ENCODE measurements at places on chromosomes 4 and X.

DNA sequence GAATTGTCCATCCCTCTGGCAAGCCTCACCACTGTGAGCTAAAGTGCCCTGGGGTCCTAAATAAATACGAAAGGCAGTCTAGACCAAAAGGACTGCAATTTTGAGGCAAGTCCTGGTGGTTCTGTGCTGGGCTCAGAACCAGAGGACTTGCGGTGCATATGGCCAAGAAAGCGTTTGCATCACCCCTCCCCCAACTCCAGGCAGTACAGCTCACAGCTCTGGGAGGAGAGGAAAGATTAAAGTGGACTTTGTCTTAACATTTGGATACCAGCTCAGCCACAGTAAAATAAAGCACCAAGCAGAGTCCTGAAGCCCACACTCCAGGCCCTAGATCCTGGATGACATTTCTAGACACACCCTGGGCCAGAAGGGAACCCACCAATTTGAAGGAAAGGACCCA is 24.9 kb downstream of the RNF128 start:
- DNase-seq: no peak

DNA sequence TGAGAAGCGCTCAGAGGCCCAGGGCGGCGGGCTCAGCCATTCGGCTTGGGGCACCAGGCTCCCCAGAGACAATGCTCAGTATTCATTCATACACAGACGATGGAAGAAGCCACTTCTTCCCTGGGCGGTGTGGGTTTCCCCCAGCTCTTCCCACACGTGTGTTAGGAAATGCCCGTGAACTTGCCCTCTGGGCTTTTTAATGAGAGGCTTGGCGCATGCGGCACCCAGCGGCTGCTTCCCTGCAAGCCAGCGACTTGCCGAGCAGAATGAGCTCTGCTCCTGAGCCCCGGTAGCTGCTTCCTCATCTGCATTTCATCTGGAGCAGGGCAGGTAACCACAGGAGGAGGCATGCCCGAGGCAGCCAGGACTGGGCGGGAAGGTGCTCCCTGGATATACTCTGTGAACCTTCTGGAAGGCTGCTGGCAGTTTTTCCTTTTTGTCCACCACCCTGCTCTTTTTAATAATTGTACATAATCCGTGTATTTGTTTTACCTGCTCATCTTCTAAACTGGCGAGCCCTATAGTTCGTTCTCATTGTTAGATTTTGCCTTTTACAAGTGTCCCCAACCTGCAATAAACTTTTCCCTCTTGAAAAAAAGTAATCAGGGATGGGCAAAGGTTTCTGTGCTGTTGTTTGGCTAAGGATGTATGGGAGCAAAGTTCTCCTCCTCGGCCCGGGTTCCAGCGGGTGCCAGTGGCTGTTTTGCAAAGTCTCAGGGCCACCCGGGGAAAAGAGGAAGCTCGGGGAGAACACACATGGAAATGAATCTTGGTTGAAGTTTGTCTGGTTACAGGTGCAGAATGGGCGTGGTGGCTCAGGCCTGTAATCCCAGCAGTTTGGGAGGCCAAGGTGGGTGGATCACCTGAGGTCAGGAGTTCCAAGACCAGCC is 178.8 kb downstream of the DCLK2 start:
- DNase-seq: no peak

DNA sequence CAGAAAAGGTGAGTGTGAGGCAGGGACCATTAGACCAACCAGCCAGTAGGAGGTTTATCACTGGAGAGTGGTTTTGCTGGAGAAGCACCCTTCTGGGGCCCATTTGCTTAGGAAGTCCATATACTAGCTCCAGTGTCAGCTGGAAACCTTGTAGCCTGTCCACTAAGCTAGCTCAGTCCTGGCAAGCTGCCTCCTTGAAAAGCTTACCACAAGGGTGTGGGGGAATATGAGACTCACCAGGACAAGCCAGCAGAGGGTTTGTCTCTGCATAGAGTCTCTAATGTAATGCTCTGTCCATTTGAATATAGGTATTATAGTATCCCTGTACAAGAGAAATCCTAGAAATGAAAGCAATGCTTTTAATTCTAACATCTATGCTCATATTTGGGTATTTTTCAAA is 86.3 kb downstream of the FBXL5 start:
- DNase-seq: no peak

GRCh38 chr4:184142121-184143000 is 75.3 kb downstream of the ENPP6 start:
- DNase-seq: no peak

DNA sequence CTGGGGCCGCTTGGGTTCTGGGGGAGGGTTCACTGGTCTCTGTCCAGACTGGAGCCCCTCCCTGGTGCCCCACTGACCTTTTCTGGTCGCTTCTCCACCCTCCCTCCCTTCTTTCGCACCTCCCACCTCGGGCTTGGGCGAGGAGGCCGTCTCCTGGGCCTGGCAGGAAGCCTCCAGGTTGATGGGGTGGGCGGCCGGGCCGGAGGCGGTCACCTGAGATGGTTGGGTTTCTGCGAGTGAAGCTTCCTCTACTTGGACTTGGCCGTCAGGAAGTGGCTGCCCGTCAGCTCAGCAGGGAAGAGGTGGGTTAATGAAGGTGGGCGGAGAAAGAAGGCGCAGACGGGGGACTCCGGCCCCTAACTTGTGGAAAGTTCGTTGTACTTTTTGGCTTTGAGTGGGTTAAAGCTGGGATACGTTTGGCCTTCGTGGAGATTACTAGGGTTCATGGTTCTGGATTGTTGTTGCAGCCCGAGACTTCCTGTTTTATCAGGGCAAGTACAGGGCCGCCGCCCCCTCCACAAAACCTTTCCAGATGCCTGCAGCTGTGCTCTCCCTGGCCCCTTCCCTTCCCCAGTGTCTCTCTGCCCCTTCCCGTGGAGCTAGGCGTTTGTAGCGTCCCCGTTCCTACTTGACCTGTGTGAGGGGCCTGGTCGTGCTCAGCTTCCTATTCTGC is 1.2 kb downstream of the AKAP17A start:
- no peak for DNase-seq

GRCh38 chr4:171017593-171017992 is 795.6 kb upstream of the GALNTL6 start:
- DNase-seq: no peak

DNA sequence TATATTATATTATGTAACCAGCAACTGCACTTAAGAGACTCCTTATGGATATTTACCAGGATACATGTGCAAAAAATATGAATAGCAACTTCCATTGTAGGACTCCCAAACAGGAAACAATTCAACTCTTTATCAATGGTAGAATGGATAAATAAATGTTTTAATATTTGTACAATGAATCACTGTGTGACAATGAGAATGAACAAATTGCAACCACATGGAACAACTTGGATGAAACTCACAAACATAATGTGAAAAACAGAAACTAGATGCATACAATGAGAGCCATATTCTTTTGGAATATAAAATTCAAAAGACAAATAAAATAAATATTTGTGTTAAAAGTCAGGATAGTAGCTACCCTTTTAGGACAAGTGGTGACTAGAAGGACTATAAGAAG is 1015.7 kb downstream of the TECRL start:
- DNase-seq: no peak

- DNase-seq: no peak
These were observed 53.7 kb downstream of the PRKX start for GRCh38 chrX:3659761-3660160.

- DNase-seq: no peak
These were observed 38.8 kb upstream of the TRPC5OS start for GRCh38 chrX:111837197-111837596.

DNA sequence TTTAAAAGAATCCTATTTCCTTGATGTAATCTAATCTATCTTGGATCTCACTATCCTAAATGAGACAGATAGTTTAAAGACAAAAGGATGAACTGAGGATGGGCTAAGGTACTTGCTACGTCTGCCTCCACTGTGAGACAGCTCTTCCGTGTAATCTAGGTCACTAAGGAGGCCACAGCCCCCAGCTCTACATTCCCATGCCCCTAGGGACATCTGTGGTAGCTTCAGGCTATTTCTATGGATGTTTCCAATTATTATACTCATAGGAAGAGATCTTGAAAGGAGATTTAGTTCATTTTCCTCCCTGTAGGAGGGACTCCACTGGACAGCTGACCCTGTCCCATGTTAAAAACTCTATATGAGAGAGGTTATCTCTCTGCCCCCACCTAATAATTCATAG is 140.8 kb upstream of the TRPC5 start:
- no peak for DNase-seq

DNA sequence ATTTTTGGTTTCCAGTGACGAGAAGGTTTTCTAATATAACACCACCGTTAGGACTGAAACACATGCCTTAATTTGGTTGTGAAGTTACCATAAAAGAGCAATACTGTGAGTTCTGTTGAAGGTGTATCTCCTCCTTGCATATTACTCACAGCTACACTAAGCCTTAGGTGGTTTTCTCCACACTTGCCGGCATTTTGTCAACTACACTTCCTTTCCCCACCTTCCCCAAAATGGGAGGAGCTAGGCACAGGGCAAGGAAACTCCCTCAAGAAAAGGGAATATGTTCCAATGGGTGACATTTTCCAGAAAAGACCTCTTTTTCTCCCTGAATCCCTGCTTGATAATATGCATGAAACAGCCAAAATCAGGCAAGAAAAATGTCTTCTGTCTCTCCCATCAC is 44.8 kb downstream of the RELL1 start:
- DNase-seq: no peak

- DNase-seq: no peak
These were observed 49.7 kb upstream of the KLHL8 start for GRCh38 chr4:87270144-87270543.

DNA sequence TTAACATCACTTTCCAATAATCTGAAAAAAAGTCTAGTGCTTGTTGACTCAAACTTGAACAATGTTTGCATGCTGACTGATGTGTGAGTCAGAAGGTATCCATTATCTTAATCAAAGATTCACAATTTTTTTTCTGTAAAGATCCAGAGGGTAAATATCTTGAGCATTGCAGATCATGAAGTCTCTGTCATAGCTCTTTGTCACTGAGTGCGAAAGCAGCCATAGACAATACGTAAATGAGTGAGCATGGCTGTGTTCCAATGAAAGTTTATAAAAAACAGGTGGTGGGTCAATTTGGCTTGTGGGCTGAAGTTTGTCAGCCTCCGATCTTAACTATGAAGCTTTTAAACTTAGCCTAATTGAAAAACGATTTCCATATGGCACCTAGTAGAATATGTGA is 37.7 kb downstream of the NHS start:
- no peak for DNase-seq

GRCh38 chrX:20432048-20432447 is 165.3 kb upstream of the RPS6KA3 start:
- DNase-seq: no peak

- no peak for DNase-seq
These were observed 79.6 kb downstream of the COMMD8 start for GRCh38 chr4:47383829-47384427.

- DNase-seq: no peak
These were observed 280.6 kb downstream of the PPP3CA start for GRCh38 chr4:101066626-101067170.

GRCh38 chr4:31334086-31334910 is 614.1 kb downstream of the PCDH7 start:
- DNase-seq: no peak

GRCh38 chrX:22373766-22374165 is 101.1 kb downstream of the CBLL2 start:
- DNase-seq: no peak

DNA sequence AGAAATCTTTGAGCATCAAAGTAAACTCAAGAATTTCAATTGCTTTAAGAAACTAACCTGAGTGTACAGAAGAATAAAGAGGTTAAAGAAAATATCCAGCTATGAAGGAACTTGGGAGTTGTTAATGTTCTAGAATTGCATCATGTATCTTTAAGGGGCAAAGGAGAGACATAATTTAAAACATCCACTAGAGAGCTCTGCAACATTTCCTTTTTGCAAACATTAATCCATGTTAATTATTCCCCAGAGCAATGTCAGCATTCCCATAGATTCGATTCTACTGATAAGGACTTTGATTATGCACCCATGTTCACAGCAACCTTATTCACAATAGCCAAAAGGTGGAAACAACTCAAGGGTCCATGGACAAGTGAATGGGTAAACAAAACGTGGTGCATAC is 80.2 kb upstream of the SORBS2 start:
- no peak for DNase-seq

- DNase-seq: no peak
These were observed 365.9 kb upstream of the PABPC4L start for GRCh38 chr4:134567461-134567860.

- no peak for DNase-seq
These were observed 70.9 kb upstream of the FAT4 start for GRCh38 chr4:125243789-125244397.

- no peak for DNase-seq
These were observed 87.7 kb upstream of the RAB40AL start for GRCh38 chrX:102849396-102849795.

- no peak for DNase-seq
These were observed 320.6 kb downstream of the ADGRL3 start for GRCh38 chr4:61520681-61521160.

GRCh38 chrX:45771560-45772340 is 571.1 kb upstream of the DIPK2B start:
- DNase-seq: no peak

DNA sequence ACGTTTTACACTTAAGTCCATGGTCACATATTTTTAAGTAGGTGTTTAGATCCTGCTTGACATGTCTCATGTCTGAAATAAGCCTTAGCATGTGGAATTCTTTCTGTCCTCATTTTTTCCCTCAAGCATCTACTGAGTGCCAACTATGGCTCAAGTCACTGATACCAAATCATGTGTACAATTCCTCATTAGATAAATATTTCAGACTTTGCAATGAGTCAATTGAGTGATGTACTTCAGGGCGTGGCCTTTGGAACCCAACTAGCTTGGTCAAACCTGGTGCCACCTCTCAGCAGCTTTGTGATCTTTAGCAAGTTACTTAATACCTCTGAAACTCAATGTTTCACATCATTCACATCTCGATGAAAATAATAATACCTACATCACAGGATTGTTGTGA is 12.6 kb upstream of the JADE1 start:
- no peak for DNase-seq

DNA sequence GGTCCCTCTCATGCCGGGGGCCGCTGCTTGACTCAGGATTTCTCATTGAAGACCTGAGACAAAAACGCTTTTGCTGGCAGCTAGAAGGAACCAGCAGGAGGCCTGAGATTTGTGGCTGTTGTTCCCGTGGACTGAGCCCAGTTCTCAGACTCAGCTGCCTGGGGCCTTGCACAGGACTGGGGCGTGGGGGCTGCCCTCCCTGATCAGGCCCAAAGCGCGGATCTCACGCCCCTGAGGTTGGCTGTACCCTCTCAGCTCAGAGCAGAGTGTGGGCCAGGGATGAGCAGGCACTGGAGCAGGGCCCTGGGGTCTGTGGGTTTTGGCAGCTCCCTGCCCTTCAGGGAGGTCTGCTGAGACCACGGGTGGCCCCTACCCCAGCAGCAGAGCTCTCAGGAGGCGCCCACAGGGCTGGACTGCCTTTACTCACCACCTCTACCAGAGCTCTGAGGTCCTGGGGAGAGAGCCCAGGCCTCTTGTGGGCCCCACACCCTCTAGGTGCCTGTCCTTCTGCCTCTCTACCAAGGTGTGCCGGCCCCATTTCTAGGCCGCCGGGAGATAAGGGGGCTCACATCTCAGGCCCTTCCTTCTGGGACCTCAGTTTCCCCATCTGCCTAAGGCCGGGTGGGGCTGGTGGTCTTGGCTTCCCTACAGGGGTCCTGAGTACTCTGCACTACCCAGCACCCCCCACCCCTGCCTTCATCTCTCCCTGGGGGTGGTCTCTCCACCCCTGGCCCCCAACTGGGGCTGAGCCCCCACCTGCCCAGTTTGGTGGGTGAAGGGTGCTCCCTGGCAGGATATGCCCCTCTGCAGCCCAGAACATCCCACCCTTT is 5.6 kb downstream of the MSANTD1 start:
- no peak for DNase-seq

- no peak for DNase-seq
These were observed 1.6 kb downstream of the PAPSS1 start for GRCh38 chr4:107718351-107718965.

Measured in right renal cortex interstitium (tissue), 3 donors.